ENCODE measurements at places on chromosomes 7 and 10.

DNA sequence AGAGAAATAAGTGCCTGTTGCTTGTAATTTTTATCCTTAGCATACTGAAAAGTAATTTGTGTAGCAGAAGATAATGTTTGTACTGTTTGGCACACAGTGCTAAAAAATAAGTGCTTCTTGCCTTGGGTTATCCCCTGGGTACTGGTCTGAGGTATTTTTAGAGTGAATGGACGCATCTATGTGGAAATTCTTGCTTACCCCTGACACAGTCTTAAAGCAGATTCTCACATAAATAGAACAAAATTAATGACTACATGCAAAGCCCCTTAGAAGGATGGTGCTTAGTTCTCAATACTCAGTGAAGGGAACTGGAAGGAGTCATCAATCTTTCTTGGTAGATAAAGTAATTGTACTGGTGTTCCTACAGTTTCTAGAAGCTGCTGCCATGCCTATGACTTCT lies 548.6 kb downstream of the ARL4A start:
- no peak for DNase-seq

DNA sequence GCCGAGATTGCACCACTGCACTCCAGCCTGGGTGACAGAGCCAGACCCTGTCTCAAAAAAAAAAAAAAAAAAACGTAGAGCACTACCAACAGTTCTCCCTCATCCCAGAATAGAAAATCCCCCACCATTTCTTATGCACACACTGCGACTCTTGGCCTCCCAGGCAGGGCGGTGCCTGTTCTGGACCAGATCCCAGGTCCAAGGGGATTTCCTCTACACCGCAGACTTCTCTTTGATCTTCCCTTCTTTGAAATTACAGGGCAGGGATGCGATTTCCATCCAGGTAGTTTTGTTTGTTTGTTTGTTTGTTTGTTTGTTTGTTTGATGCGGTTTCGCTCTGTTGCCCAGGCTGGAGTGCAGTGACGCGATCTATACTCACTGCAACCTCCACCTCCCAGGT lies 91.8 kb downstream of the SEPTIN14 start:
- no peak for DNase-seq

DNA sequence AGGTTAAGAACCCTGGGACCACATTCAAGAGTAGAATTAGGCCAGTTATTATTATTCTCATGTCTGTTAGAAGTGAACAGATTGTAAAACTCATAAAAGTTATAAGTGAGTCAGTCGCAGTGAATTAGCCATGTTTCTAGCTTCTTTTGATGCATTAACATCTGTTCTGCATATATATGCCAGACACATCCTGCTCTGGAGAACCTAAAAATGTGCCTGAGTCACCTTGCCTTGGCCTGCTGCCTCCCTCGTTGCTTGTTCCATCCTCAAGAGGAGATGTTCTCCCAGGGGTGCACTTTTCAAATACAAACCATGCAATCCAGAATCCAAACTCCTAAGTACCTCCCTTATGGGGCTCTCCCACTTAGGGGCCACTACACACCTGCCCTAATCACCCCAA lies 14.8 kb downstream of the TSPAN12 start:
- DNase-seq = no peak

- DNase-seq = no peak
These were observed 260.7 kb upstream of the PPP2R2D start for GRCh38 chr10:131640045-131640644.

- no peak for DNase-seq
These were observed 393.6 kb upstream of the GALNT17 start for GRCh38 chr7:70738151-70738885.

GRCh38 chr10:85787881-85788280 lies 578.7 kb downstream of the GRID1 start:
- DNase-seq = no peak

DNA sequence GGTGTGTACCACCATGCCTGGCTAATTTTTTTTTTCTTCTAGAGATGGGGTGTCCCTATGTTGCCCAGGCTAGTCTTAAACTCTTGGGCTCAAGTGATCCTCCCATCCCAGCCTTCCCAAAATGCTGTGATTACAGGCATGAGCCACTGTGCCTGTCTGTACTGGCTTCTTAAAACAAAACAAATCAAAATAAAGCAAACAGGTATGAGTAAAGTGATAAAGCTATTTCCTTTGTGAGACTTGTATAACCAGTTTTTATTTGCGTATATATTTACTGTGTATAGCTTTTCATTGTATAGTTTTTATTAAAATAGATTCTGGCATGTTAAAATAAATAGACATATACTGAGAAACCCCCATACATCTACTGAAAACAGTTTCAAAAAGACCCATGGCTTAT lies 14.3 kb downstream of the LCOR start:
- DNase-seq = no peak

DNA sequence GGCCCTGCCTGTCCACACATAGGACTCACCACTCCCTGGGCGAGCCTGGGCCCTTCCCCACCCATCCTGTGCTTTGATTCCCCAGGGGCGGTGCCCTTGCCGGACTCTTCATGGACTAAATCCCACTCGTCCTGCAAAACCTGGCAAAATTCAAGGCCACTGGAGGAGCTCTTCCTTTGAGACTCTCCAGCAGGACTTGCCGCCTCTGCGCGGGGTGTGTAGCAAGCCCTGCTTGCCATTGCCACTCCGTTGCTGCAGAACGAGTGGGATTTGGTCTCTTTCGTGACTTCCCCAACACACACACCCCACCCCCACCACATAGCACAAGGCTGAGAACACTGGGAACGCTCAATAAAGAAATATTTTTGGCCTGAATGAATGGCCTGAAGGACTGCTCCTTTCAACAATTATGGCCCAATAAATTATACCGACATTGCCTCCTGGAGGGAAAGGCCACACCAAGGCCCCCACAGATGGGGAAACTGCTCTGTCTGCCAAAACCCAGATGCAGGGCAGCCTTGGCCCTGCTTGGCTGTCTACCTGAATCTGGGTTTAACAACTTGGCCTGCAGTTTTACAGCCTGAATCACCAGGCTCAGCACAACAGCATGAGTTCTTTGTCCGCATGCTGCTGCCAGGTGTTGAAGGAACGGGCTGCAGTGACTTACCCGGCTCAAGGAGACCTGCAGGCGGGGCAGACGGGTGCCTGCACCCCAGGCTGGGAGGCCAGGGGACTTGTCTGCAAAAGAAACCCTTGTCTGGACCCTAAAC lies 72.8 kb upstream of the KAT6B start:
- no peak for DNase-seq

GRCh38 chr10:63711361-63711760 lies 190.2 kb downstream of the REEP3 start:
- no peak for DNase-seq

DNA sequence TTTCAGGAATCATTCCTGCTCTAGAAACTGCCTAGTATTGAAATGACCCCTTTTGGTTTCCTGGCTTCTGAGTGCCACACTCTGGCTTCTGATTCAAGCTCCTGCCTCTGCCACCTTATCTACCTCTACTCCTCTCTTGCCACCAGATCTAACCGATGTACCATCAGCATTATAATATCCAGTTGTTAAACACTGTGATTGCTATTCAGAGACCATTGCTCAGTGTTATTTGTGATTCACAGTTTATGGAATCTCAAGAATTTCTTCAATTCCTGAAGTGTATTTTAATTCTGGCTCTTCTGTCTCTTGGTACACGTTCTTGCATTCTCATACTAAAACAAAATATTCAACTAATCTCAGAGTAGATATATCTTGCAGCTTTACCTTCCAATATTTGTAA lies 88.7 kb downstream of the DYNC1I1 start:
- no peak for DNase-seq

GRCh38 chr10:100723770-100724530 lies 21.4 kb upstream of the PAX2 start:
- no peak for DNase-seq

- DNase-seq = no peak
These were observed 595.9 kb downstream of the DNAJB6 start for GRCh38 chr7:157932498-157933218.

GRCh38 chr7:110187877-110188554 lies 902.9 kb upstream of the LRRN3 start:
- DNase-seq = no peak

- DNase-seq = no peak
These were observed 17.2 kb downstream of the AP5Z1 start for GRCh38 chr7:4792537-4793126.

DNA sequence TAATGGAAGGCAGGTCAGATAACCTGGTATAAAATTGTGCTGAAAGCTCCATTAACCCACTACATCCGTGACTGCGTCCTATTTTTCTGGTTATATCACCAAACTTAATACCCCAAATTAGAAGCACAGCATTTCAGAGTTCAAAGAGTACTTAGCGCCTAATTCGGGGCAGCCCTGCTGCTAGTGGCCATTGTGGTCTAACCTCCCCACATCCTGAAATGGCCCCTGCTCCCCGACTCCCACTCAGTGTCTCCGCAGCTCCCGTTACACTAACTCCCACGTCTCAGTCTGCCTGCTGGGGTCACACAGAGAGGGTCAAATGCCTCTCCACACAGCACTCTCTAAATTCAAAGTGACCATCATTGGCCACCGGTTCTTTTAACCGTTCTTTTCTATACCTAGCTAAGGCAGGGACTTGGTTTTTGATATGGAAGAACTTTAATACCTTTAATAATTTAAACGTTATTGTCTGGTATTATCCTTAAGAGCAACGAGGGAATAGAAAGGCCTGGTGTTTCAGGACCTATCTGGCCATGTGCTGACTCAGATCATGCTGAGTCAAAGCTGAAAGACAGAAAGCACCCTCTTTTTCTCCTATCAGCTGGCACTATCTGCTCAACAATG lies 117.1 kb downstream of the KMT2E start:
- no peak for DNase-seq

DNA sequence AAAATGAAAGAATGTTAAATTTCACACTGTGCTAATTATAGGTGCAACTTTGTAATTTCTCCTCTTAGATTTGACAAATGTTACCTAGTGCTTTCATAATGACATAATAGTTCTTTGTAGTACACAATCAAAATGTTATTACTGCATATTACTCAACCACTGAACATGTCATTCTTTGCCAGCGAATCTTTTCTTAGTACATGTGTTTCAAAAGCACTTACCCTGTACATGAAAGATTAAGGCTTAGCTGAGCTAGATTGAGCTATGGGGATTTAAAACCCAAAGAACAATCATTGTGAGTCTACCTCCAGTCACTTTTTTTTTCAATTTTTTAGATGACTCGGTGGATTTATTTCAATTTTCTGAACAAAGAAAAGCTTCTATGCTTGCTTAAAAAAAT lies 123.5 kb upstream of the FERD3L start:
- DNase-seq = no peak

- no peak for DNase-seq
These were observed 510.9 kb downstream of the ANKRD7 start for GRCh38 chr7:118735441-118735840.

GRCh38 chr10:83089335-83089734 lies 1050.0 kb upstream of the GHITM start:
- DNase-seq = no peak

- DNase-seq = no peak
These were observed 753.3 kb upstream of the LRRN3 start for GRCh38 chr7:110337646-110338045.

GRCh38 chr7:26318921-26319320 lies 27.3 kb downstream of the SNX10 start:
- no peak for DNase-seq

- no peak for DNase-seq
These were observed 156.3 kb upstream of the KMT2E start for GRCh38 chr7:104857458-104858425.

DNA sequence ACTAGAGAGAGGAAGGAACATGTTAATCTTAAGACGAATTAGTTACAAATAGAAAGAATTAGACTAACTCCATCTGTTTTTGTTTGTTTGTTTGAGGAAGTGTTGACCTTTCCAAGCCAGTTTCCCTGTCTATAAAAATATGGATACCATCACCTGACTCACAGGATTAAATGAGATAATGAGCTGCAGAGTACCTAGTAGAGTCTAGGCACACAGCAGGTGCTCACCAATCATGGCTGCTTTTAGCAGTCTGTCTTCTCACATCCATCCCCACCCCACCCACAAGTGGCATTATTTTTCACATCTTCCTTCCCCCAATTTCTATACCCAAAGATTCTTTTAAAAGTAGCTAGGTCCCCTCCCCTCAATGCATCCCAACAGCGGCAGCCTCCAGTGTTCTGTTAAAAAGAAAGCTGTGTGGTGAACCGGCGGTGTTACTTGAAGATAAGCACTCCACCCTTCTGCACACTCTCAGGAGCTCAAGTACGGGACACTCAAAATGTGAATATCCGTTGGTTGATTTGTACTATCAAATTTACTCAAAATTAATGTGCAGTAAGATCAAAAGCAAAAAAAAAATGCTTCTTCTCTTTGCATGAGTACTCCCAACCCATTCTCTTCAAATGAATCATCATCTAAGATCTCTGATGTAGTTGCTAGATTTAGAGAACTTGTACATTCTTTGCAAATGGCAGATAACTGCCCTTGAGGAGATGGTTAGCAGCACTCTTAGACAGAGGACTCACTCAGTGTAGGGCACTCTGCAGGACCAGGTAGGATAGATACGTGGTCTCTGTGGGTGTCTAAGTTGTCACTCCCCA lies 145.4 kb upstream of the ASAH2 start:
- no peak for DNase-seq

DNA sequence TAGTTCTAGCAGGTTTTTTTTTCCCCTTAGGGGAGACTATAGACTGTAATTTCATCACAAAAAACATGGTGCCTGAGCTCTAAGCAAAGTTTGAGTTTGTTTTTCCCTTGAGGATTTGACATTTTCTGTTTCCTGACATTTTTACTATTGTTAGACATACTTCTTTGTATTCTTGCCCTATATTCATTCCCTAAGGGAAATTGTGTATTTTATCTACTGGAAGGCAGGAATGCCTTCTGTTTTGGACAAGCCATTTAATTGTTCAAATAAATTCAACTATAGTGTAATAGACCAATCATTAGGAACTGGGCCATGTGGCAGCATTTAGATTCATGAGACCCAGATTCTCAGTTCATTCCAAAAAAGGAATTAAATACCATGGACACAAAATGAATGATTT lies 335.0 kb downstream of the EXOC4 start:
- DNase-seq = no peak

GRCh38 chr7:142130267-142130666 lies 18.7 kb downstream of the MGAM2 start:
- DNase-seq = no peak

GRCh38 chr10:79148452-79149344 lies 79.9 kb downstream of the ZMIZ1 start:
- no peak for DNase-seq

DNA sequence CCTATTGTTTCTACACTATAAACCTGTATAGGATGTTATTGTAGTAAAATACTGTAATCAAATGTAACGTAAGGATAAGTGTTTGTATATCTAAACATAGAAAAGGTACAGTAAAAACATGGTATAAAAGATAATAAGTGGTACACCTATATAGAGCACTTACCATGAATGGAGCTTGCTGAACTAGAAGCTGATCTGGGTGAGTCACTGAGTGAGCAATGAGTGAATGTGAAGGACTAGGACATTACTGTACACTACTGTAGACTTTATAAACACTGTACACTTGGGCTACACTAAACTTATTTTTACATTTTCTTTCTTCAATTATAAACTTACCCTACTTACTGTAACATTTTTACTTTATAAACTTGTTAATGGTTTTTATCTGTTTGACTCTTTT lies 732.9 kb upstream of the LRRN3 start:
- no peak for DNase-seq

- DNase-seq = no peak
These were observed 39.3 kb downstream of the LRRC18 start for GRCh38 chr10:48900371-48900801.

- DNase-seq = no peak
These were observed 111.8 kb upstream of the ZNF32 start for GRCh38 chr10:43760514-43760913.

All from germinal center (tissue), 1 donor.